Naive thymus-derived CD4-positive, alpha-beta T cell (primary cell): ENCODE measurements at places on chromosomes 5 and 9.

DNA sequence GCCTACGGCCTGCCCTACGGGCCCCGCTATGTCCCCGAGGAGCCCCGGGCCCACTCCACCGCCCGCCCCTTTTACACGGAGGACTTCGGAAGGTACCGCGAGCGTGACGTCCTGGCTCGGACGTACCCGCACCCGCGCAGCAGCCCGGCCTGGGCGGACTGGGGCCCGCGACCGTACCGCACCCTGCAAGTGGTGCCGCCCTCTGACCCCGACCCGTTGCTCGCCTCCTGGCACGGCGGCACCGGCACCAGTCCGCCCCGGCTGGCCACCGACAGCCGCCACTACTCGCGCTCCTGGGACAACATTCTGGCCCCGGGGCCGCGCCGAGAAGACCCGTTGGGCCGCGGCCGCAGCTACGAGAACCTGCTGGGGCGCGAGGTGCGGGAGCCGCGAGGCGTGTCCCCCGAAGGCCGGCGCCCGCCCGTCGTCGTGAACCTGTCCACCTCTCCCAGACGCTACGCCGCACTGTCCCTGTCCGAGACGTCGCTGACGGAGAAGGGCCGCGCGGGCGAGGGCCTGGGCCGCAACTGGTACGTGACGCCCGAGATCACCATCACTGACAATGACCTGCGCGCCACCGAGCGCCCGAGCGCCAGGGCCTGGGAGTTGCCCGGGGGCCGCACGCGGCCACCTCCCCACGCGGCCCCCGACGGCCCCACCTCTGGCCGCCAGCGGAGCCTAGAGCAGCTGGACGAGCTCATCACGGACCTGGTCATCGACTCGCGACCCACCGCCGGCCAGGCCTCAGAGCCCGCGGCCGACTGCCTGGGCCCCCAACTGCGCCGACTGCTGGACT lies 3.4 kb downstream of the AJM1 start:
- no peak for DNase-seq

GRCh38 chr5:124913329-124913653 lies 166.9 kb upstream of the ZNF608 start:
- no peak for DNase-seq

- no peak for DNase-seq
Observed at GRCh38 chr9:7223981-7224380, 466.2 kb downstream of the KDM4C start.

- no peak for DNase-seq
Observed at GRCh38 chr5:5257353-5257752, 117.2 kb downstream of the ADAMTS16 start.

GRCh38 chr5:855771-856530 lies 5.2 kb upstream of the ZDHHC11 start:
- no peak for DNase-seq

GRCh38 chr5:137199966-137200365 lies 299.2 kb downstream of the SPOCK1 start:
- no peak for DNase-seq

GRCh38 chr5:120207129-120207528 lies 257.0 kb upstream of the PRR16 start:
- DNase-seq = no peak

GRCh38 chr5:76104027-76104426 lies 20.8 kb downstream of the SV2C start:
- DNase-seq = no peak

- no peak for DNase-seq
Observed at GRCh38 chr9:127059030-127059429, 63.4 kb downstream of the ANGPTL2 start.

- no peak for DNase-seq
Observed at GRCh38 chr5:103037673-103038455, 82.1 kb downstream of the GIN1 start.

DNA sequence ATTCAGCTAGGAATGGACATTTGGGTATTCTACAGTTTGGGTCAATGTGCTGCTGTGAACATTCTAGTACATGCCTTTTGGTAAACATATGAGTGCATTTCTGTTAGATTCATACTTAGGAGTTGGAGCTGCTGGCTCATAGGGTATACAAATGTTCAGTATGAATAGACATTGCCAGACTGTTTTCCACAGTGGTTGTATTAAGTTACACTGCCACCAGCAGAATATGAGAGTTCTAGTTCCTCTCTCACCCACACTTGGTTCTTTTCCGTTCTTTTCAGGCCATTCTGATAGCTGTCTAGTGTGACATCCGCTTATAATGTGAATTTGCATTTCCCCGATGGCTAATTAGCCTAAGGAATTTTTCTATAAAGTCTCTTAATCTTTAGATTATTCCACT lies 25.0 kb downstream of the STOM start:
- DNase-seq = no peak

DNA sequence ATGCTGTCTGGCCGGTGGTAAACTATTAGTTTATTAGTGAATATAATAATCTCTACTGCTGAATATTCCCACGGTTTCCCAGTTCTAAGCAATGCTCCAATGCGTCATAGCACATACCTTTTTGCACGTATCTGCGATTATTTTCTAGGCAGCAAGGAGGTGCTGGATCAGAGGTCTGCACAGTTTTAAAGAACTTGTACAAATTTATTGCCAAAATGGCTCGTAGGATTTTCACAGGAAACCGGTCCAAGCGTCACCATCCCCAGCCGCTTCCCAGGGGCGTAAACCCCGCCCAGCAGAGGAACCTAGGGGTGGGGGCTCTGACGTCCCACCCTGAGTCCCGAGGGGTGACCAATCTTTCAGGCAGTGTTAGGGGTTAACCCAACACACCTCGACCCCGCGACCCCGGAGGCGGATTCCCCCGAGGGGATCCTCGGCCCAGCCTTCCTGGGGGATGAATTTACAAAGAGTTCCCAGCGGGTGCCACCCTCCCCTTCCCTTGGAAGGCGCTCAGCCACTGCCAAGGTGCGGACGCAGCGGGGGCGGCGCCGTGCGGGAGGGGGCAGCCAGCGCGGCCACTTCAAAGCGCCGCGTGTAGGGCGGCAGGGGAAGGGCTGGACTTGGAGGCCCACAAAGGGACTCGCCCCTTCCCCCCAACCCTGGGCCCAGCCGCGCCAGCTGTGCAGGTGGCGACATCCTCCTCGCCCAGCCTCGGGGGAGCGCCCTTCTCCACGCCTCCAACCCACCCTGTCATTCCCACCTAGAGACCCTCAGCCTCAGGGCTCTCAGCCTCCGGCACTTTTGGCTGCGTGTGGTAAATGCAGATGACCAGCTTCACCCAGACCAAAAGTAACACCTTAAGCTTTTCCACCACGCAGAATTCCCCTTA lies 43.5 kb upstream of the TCF7 start:
- DNase-seq = peak; percentile 39

DNA sequence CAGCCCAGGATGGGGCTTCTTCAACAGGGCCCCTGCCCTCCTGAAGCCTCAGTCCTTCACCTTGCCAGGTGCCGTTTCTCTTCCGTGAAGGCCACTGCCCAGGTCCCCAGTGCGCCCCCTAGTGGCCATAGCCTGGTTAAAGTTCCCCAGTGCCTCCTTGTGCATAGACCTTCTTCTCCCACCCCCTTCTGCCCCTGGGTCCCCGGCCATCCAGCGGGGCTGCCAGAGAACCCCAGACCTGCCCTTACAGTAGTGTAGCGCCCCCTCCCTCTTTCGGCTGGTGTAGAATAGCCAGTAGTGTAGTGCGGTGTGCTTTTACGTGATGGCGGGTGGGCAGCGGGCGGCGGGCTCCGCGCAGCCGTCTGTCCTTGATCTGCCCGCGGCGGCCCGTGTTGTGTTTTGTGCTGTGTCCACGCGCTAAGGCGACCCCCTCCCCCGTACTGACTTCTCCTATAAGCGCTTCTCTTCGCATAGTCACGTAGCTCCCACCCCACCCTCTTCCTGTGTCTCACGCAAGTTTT lies 23.6 kb downstream of the PCDHGC5 start:
- DNase-seq = peak; percentile 63

DNA sequence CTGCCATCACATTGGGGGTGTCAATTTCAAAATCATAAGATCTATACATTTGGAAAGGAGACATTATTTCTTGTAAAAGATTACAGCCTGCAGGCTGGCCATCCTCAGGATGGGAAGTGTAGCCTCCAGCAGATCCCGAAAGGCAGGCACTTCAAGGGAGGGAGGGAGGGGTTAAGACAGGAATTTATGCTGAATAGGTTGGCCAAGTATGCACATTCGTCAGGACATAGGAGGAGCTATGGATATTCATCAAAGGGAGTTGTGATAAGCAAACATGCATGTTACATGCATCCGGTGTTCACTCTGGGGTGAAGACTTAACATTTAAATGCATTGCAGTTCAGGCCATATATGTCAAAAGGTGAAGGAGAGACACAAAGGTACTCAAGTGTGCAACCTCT lies 119.4 kb downstream of the CEP120 start:
- no peak for DNase-seq

DNA sequence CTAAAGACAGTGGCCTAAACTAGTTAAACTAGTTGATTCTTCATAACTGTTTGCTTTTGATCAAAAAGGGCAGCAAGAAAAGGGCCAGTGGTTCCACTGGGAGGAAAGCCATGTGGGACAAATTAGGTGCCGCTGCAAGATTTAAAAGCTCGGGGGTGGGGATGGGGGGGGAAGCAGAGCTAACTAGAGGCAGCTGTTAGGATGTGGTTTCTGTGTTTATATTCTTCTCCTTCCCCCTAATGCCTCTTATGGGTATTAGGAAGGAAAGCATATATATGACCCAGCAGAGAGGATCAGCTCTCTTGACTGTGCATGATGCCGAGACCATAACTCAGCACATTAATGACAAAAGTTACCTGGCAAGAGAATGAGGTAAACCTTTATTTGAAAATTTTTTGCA lies 65.7 kb downstream of the EFNA5 start:
- DNase-seq = no peak

- DNase-seq = no peak
Observed at GRCh38 chr9:122360891-122361290, 9.9 kb upstream of the PTGS1 start.
